Kidney glomerular epithelial cell (primary cell): ENCODE measurements at places on chromosomes 5 and 9.
A peak's percentile ranks its signal among the peaks of the same experiment; 100 is the strongest.

DNA sequence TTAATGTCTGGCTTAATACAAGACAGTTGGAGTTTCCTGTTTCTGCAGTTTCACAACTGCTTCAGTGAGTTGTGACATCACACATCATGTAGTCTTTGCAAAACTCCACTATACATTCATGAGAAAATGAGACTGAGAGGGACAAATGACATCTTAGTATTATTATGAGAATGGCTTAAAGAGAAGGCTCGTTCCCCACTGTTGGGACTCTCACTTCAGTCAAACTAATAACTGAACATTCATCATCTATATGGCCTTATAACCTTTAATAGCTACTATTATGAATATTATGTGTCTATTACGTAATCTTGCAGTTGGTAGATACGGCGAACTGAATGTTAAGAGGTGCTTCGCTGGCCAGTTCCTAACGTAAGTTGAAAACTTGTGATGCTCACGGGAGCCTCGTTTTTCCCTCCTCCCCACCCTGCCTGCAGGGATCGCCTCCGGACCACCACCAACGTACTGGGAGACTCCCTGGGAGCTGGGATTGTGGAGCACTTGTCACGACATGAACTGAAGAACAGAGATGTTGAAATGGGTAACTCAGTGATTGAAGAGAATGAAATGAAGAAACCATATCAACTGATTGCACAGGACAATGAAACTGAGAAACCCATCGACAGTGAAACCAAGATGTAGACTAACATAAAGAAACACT is 79.4 kb downstream of the SLC1A3 start:
- no peak for DNase-seq

DNA sequence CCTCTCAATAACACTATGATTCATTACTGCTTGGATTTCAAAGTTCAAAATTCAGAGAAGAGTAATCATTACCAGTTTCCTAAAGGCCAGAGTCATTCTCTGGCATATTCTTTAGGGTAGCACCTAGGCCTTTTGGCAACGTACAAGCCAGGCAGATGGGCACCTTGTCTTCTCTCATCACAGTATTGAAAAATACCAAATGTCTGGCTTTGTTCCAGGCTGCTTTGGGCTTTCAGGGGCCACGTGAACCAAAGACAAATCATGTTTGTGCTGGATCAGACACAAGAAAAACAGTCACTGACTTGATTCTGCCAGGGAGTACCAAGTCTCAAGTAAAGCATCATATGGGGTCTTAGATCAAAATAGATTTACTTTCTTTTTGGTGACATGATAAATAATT is 15.5 kb downstream of the MEGF9 start:
- DNase-seq = no peak

- no peak for DNase-seq
Measured at GRCh38 chr9:127081250-127082185, 40.9 kb downstream of the ANGPTL2 start.

GRCh38 chr5:147616421-147616820 is 106.6 kb upstream of the DPYSL3 start:
- DNase-seq = no peak

DNA sequence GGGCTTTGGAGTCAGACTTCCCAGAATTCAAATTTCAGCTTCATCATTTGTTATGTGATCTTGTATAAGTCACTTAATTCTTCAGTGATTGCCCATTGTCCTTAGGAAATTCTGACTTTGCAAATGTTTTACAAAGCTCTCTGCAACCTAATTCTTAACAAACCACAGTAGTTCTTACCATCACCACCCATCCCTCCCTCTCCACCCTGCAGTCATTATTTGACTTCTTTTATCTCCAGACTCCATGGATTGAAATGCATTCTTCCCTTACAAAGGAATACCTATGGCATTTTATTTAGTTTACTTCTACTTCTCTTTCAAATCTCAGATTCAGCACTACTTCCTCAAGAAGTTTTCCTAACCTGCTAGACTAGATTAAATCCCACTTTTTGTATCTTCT is 23.1 kb downstream of the SHLD3 start:
- DNase-seq = no peak

DNA sequence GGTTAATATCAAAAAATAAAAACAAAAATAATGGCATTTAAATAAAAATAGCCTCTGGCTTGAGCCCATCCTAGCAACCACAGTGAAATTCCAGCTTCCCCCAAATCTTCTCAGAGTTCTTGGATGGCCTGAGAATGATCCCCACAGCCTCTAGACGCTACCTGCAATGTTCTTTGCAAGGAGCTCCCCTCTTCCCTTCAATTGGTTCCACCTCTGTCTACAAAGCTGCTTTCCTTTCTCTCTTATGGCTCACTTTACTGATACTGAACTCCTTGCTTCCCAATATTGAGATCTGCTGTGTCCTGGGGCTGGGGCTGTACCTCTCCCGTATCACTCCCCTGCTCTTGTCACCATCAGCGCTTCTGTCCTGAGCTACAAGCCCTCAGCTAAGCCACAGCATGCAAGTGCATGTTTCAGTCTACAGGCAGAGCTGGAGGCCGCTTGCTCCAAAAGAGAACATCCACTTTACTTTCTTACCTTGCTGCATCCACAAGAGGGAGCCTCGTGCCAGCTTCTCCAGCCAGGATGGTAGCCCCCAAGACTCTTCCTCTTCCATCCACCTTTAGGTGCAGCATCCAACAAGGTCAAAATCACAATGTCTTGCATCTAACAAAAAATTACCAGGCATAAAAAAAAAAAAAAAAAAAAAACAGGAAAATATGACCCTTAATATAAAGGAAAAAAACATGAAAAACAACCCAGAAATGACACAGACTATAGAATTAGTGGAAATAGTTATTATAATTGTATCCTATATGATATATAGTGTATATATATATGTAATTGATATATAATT is 57.4 kb upstream of the PRSS3 start:
- peak; percentile 58 for DNase-seq

DNA sequence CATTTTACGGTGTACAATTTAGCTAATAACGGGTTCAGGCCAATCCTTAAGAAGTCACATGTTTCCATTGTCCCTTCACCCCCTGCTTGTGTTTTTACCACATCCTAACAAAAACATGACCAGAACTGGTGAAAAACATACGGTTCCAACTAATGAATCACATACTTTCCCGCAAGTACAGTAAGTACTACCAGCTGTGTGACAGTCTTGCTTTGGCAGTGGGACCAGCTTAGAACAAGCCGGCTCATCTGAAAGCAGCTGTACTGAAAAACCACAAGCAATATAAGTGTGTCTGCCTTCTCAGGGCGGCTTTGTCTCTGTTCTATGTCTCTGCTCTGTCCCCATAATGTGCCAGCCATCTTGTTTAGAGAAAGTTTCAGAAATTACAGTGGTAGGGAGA is 242.5 kb downstream of the BNC2 start:
- DNase-seq = no peak

DNA sequence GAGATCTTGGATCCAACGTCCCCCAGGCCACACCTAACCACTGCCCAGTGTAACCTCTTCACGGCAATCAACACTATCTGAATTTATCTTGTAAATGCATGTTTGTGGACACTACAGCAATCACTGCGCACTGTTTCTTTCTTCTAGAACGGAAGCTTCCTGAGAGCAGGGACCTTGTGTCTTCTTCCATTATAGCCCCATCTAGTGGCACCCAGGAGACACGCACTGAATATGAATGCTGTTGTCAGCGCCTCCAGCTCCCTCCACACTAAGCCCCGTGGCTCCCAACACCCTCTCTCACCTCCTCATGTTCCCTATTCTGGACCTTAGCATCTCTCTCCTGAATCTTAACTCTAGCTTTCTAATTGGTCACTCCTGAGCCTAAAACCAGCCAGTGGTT is 72.7 kb downstream of the SMIM23 start:
- DNase-seq = no peak

DNA sequence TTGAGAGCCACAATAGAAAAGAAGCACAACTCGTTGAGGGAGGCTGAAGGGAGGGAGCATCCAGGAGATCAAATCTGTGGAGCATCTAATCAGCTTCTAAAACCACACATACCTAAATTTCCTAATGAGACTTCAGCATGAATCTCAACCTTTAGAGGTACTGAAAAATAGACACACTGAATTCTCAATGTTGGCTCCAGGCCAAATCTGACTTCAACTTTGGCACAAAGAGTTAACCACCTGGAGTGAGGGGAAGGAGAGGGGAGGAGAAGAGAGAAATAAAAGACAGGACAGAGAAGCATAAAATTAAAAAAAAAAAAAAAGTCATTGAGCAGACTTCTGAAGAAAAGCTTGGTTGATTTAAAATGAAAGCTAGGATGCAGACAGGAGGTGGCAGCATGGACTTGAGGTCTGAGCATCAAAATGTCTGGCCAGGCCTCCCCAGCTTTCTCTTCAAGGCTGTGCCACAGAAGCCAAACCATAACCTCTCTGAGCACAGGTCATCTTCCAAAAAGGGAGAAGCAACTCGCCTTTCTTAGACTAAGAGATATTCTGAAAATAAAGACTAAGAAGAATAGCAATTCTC is 205.6 kb downstream of the DENND1A start:
- DNase-seq = no peak
